ENCODE measurements at places on chromosomes 7 and 10. TPM values are rescaled to one million over a fixed set of nuclear protein-coding genes. Genes with fewer than 3 reads are reported as not detected.
A peak's percentile ranks its signal among the peaks of the same experiment; 100 is the strongest.

DNA sequence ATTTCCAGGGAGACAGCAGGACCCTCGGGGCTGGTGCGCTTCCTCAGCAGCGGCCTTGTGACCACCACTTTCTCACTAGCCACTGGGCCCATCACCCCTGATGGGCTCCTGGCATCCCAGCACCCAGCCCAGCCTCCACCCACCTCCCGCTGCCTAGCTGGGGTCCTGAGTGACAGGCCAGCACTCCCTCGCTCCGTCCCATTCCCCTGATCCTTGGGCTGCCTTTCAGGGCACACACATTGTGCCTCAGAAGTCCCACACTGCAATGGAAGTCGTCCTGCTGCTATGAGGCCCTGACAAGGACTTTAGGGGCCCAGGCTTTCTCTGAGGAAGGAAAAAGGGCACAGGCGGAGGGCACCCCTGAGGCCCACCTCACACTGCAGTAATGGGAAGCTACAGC is 12.4 kb downstream of the CAMK2B start:
- H3K4me1 ChIP-seq: peaks cover 4% of the 10 kb centered on the region
- no peak overlapping the region for H3K27ac ChIP-seq
- no peaks in the 10 kb centered on the region for H3K36me3 ChIP-seq
- DNase-seq: no peak
- H3K27me3 ChIP-seq: peaks cover 42% of the 10 kb centered on the region
- no peak overlapping the region for H3K4me3 ChIP-seq

DNA sequence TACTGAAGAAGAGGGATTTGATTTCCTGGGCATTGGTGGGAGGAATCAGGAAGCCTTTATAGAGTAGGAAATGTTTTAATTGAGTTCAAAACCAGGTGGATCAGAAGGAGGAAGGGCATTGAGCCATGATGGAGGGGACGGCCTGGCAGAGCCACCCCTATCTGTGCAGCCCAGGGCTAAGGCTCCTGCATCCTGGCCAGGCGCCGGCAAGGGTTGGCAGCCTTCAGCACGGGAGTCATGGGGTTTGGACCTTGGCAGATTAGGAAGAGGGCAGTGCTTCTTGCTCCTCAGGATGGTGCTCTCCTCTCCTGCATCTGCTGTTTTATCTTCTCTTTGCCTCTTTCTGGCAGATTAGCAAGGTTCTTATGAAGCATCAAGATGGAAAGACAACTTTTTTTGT is 12.5 kb downstream of the ZNF862 start:
- no peaks in the 10 kb centered on the region for H3K36me3 ChIP-seq
- H3K27me3 ChIP-seq: peaks cover 4% of the 10 kb centered on the region
- no peak for DNase-seq
- peaks cover 23% of the 10 kb centered on the region for H3K4me1 ChIP-seq
- no peak overlapping the region for H3K4me3 ChIP-seq
- no peak overlapping the region for H3K27ac ChIP-seq

GRCh38 chr7:25368599-25369201 is 140.4 kb upstream of the NPVF start:
- peaks cover 7% of the 10 kb centered on the region for H3K27me3 ChIP-seq
- no peaks in the 10 kb centered on the region for H3K4me1 ChIP-seq
- peaks cover 12% of the 10 kb centered on the region for H3K36me3 ChIP-seq
- DNase-seq: no peak
- H3K4me3 ChIP-seq: no peak overlapping the region

- H3K36me3 ChIP-seq: peaks cover 9% of the 10 kb centered on the region
- H3K27ac ChIP-seq: no peak overlapping the region
- H3K27me3 ChIP-seq: peaks cover 5% of the 10 kb centered on the region
- peaks cover 8% of the 10 kb centered on the region for H3K4me1 ChIP-seq
These were observed 184.9 kb downstream of the BAMBI start for GRCh38 chr10:28862219-28862618.

DNA sequence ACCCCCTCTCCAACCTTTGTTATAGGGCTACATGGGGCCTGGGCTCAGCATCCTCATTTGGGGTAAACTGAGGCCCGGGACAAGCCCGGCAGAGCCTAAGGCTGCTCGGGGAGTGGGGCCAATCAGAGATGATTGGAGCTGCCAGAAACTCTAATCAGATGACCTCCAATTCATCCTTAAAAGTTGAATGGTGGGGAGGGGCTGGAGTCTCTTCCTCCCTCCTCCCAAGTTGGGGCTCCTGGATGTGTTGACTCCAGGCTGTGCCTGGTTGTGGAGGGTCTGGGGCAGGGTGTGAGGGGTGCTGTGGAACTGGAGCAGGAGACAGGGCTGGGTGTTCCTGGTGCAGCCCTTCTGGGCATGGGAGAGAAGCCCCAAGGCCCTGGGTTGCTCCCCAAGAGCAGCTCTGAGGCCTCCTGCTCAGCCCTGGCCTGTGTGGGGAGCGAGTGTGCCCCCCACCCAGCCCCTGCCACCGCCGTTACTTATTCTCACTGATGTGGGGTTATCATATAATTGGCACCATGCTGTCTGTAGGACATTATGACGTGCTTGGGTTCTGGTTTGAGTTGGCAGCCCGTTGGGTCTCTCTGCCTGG is 2.2 kb downstream of the BHLHA15 start:
- no peak overlapping the region for H3K4me3 ChIP-seq
- H3K27ac ChIP-seq: no peak overlapping the region
- peaks cover 8% of the 10 kb centered on the region for H3K4me1 ChIP-seq
- H3K36me3 ChIP-seq: no peaks in the 10 kb centered on the region
- DNase-seq: peak; percentile 6

GRCh38 chr10:91856637-91857036 is 52.6 kb downstream of the FGFBP3 start:
- H3K36me3 ChIP-seq: peaks cover 70% of the 10 kb centered on the region
- 0 out of 2 replicates have a peak, but pooled peaks cover 5% of the 10 kb centered on the region for H3K4me1 ChIP-seq
- peak overlapping the region; percentile 59 for H3K27ac ChIP-seq
- H3K27me3 ChIP-seq: no peaks in the 10 kb centered on the region

GRCh38 chr10:80406204-80406603 is 2.1 kb upstream of the PRXL2A start:
- no peaks in the 10 kb centered on the region for H3K36me3 ChIP-seq
- no peak overlapping the region for H3K4me3 ChIP-seq
- peaks cover 28% of the 10 kb centered on the region for H3K4me1 ChIP-seq
- no peak overlapping the region for H3K27ac ChIP-seq
- peaks cover 26% of the 10 kb centered on the region for H3K27me3 ChIP-seq

- H3K27me3 ChIP-seq: no peaks in the 10 kb centered on the region
- no peaks in the 10 kb centered on the region for H3K4me1 ChIP-seq
- H3K4me3 ChIP-seq: no peak overlapping the region
- DNase-seq: no peak
- no peak overlapping the region for H3K27ac ChIP-seq
These were observed 207.9 kb upstream of the FOXP2 start for GRCh38 chr7:114206688-114207087.

GRCh38 chr10:30000802-30001571 is 58.4 kb downstream of the JCAD start:
- peaks cover 14% of the 10 kb centered on the region for H3K4me1 ChIP-seq
- H3K27me3 ChIP-seq: no peaks in the 10 kb centered on the region
- H3K4me3 ChIP-seq: no peak overlapping the region
- H3K36me3 ChIP-seq: no peaks in the 10 kb centered on the region
- no peak overlapping the region for H3K27ac ChIP-seq

- no peak for DNase-seq
- no peaks in the 10 kb centered on the region for H3K27me3 ChIP-seq
- peak overlapping the region; percentile 71 for H3K27ac ChIP-seq
- H3K4me3 ChIP-seq: no peak overlapping the region
These were observed 108.8 kb downstream of the NPY start for GRCh38 chr7:24392774-24393173.

DNA sequence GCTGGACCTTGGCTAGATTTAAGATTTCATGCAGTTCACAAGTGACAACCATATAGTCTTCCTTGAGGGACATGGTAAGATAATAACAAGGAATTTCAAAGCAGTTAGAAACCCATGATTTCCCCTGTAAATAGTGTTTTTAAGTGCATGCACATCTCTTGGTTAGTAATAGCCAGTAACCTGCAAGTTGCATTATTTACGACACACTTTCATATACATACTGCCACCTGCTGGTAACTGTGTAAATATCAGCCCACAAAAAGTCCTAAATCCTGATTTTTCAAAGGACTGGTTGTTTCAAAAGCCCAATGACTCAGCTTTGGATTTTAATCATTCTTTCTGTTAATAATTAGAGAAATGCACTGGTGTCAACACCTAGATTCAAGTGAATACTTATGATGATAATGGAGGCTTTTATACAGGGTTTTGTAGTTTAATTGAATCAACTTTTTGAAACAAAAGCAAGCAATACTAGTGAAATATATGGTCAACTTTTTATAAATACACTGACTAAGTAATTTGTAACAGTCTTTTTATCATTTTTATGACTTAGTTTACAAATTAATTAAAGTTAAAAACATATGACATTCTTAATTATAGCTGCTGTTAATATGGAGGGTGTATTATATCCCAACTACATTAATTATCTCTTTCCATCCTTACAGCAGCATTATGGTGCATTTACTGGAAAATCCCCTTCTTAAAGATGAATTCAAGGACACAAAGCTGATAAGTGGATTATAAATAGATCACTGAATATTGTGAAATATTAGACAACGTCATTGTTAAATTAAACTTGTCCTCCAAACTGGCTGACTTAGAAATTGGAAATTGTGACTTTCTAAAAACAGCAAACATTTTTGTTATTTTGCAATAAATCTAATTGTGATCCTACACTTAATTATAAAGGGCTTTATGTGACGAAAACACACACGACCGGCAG is 367.7 kb upstream of the SEMA3D start:
- no peaks in the 10 kb centered on the region for H3K36me3 ChIP-seq
- DNase-seq: no peak
- H3K4me3 ChIP-seq: no peak overlapping the region
- H3K4me1 ChIP-seq: no peaks in the 10 kb centered on the region
- no peak overlapping the region for H3K27ac ChIP-seq

- H3K27me3 ChIP-seq: peaks cover 93% of the 10 kb centered on the region
- peaks cover 11% of the 10 kb centered on the region for H3K4me1 ChIP-seq
These were observed 1.7 kb downstream of the ADRB1 start for GRCh38 chr10:114045136-114046086.

DNA sequence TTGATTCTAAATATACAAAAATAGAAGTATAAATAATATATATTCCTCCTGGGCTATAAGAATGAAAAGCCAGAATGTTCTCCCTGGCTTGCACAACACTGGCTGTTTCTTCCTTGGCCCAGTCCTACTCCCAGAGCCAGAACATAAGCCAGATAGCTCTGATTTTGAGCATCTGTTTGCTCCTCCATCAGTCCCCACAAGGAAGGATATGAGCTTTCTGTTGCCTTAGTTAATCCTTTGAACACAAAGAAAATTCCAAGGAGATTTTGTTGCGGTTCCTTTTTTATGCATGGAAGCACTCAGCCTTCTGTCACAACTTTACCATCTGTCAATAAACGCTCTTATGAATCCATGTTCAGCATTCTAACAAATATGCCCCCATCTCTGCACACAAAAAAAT is 361.8 kb downstream of the IPMK start:
- no peaks in the 10 kb centered on the region for H3K27me3 ChIP-seq
- no peak overlapping the region for H3K4me3 ChIP-seq
- no peak for DNase-seq
- H3K27ac ChIP-seq: no peak overlapping the region
- H3K36me3 ChIP-seq: peaks cover 12% of the 10 kb centered on the region

GRCh38 chr10:18400201-18400905 is 251.0 kb downstream of the NSUN6 start:
- peak overlapping the region; percentile 80 for H3K4me3 ChIP-seq
- no peaks in the 10 kb centered on the region for H3K36me3 ChIP-seq
- no peak overlapping the region for H3K27ac ChIP-seq

GRCh38 chr7:41183741-41184140 is 519.1 kb downstream of the INHBA start:
- no peaks in the 10 kb centered on the region for H3K36me3 ChIP-seq
- H3K27ac ChIP-seq: no peak overlapping the region
- DNase-seq: no peak
- no peak overlapping the region for H3K4me3 ChIP-seq
- H3K4me1 ChIP-seq: peaks cover 25% of the 10 kb centered on the region

DNA sequence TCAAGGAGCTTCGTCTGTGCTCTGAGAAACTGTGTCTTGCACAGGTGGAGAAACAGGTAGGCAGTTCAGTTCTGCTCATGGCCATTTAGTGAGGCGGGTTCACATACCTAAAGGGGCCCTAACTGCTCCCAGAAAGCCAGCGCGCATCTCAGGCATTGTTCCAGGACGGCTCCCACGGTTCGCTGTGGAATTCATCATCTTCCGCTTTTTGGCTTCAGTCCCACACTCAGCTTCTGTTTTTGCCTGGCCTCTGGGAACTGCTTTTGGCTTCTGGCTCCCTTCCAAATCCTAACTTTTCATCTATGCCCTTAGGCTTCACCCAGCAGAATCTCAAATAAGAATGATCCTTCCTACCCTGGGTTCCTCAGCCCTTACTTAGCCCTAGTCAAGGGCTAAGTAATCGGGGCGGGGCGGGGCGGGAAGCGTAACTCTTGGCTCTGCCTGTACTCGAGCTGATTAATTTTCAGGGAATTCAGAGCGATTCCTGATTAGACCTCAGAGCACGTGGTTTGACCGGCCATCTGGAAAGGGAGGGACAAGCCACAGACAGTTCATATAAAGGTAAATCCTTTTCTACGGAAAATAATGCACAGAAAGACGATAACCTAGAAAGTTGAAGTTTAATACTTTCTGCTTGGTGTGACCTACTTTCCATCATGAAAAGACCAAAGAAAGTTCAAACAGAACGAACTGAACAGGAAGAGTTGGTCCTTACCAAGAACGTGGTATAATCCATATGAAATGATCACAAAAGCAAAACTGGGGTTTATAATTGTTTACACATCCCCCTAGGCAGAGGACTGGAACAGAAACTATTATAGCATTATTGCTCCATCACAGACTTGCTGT is 105.7 kb downstream of the ST8SIA6 start:
- H3K27me3 ChIP-seq: no peaks in the 10 kb centered on the region
- no peak overlapping the region for H3K27ac ChIP-seq
- no peaks in the 10 kb centered on the region for H3K36me3 ChIP-seq
- 0 out of 2 replicates have a peak, but pooled peaks cover 4% of the 10 kb centered on the region for H3K4me1 ChIP-seq

Gene CHAT
- not detected for total RNA-seq

Gene LIPK
- not detected for total RNA-seq

Gene ACTL6B
- 0.99 TPM for total RNA-seq

Gene ZNF853
- total RNA-seq: 8.0 TPM

Gene MUC3A
- 50.6 TPM for total RNA-seq

Gene SLC25A13
- total RNA-seq: 71.1 TPM

Gene SPDYE6
- total RNA-seq: not detected

Gene LRMDA
- 0.48 TPM for total RNA-seq

Gene ABCB4
- total RNA-seq: 1.1 TPM

Gene SLC29A4
- total RNA-seq: 11.8 TPM

Gene SORCS1
- 3.3 TPM for total RNA-seq

Gene ANKRD30A
- not detected for total RNA-seq

Gene MYO3A
- 3.7 TPM for total RNA-seq

Gene MGAM2
- total RNA-seq: not detected
